ENCODE measurements at places on chromosomes 12 and 14.
A peak's percentile ranks its signal among the peaks of the same experiment; 100 is the strongest.

- peak; percentile 13 for DNase-seq
Measured at GRCh38 chr12:105083551-105084105, 630 bp downstream of the ALDH1L2 start.

DNA sequence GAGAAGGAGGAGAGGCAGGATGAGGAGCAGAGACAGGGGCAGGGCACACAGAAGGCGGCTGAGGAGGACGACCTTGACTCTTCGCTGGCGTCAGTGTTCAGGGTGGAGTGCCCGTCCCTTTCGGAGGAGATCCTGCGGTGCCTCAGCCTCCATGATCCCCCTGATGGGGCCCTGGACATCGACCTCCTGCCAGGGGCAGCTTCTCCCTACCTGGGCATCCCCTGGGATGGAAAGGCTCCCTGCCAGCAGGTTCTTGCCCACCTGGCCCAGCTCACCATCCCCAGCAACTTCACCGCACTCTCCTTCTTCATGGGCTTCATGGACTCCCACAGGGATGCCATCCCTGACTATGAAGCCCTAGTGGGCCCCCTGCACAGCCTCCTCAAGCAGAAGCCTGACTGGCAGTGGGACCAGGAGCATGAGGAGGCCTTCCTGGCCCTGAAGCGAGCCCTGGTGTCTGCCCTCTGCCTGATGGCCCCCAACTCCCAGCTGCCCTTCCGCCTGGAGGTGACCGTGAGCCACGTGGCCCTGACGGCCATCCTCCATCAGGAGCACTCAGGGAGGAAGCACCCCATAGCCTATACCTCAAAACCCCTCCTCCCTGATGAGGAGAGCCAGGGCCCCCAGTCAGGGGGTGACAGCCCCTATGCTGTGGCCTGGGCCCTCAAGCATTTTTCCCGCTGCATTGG, 14.6 kb downstream of the CBLN3 start:
- no peak for DNase-seq

GRCh38 chr12:132023658-132024057, 73.9 kb downstream of the EP400 start:
- DNase-seq: no peak

- no peak for DNase-seq
Measured at GRCh38 chr14:65940056-65940735, 527.7 kb downstream of the FUT8 start.

DNA sequence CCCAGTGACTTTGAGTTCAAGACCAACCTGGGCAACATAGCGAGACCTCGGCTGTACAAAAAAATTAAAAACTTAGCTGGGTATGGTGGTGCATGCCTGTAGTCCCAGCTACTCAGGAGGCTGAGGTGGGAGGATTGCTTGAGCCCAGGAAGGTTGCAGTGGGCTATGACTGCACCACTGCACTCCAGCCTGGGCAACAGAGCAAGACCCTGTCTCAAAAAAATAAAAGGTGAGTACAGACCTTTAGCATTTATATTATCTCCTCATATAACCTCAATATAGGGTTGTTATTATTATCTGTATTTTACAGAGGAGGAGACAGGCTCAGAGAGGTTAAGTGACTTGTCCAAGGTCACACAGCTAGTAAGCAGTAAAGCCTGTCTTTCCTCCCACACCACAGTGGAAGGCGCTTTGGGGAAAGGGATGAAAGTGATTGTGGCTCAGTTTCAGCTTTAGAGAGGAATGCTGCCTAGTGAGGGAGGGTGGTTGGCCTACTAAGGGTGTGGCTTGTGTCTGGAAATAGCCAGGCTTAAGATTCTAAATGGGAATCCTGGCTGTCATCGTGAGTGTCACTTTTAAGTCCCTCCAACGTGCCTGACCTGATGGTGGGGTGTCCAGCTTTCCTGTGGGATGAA, 7.2 kb downstream of the TPCN1 start:
- DNase-seq: no peak

- DNase-seq: no peak
Measured at GRCh38 chr12:96294831-96295230, 100.7 kb downstream of the ELK3 start.

DNA sequence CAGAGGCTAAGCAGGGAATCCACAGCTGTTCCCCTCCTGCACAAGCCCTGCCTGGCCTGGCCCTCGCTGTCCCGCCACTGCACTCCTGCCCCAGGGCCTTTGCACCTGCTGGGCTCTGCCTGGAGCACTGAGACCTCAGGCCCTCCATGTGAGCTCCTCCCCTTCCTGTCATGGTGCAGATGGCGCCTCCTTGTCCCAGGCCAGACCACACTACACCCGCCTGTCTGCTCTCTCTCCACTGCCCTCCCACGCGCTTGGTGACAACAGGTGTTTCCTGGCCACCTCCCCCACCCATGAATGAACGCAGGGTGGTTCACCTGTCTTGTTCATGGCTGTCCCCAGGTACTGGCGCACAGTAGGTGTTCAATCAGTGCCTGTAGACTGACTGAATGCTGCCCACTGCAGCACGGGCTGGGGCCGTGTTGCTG, 82.9 kb downstream of the NCOR2 start:
- peak; percentile 24 for DNase-seq

DNA sequence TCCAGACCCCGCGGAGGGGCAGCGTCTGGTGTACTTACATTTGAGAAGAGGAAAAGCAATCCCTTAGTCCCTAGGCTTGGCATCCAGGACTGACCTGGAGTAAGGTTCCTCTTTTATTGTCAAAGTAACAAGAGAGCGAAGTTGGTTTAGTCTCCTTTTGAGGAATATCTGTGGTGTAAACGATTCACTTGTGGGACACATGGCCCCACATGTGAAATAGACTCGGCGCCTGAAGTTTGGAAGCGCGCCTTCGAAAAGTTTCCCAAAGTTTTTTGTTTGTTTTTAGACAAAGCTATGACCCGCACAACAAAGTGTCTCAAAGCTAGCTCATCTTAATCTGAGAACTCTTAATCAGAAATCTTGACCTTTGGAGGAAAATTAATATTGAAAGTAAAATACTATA, 744 bp downstream of the STYX start:
- DNase-seq: no peak

GRCh38 chr14:103908580-103908979, 19.7 kb upstream of the TDRD9 start:
- no peak for DNase-seq

DNA sequence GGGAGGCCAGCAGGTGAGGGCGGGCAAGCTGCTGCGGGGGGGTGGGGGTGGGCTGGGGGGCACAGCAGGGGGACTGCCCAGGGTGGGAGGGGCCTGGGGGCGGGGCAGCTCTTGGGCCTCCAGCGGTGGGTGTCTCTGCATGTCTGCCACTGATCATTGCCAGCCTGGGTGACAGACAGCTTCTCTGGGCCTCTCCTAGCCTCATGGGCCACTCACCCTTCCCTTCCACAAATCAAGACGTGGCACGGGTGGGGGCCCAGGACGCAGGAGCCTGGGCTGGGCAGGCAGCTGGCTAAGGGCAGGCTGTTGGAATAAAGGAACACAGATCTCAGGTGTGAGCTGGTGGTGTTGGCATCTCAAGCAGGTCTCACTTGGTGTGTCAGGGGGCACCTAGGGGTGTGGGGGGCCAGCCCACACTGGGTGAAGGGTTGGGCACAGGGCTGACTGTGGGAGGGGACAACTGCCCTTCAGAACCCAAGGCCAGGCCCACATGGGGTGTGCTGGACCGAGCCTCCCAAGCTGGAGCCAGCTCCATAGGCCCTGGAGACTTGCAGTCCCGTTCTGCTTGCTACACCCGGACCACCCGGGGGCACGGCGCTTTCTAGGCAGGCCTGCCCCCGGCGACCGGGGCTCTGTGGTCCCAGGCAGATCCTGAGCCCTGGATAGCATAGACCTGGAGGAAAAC, 3.0 kb downstream of the TEDC1 start:
- DNase-seq: no peak

DNA sequence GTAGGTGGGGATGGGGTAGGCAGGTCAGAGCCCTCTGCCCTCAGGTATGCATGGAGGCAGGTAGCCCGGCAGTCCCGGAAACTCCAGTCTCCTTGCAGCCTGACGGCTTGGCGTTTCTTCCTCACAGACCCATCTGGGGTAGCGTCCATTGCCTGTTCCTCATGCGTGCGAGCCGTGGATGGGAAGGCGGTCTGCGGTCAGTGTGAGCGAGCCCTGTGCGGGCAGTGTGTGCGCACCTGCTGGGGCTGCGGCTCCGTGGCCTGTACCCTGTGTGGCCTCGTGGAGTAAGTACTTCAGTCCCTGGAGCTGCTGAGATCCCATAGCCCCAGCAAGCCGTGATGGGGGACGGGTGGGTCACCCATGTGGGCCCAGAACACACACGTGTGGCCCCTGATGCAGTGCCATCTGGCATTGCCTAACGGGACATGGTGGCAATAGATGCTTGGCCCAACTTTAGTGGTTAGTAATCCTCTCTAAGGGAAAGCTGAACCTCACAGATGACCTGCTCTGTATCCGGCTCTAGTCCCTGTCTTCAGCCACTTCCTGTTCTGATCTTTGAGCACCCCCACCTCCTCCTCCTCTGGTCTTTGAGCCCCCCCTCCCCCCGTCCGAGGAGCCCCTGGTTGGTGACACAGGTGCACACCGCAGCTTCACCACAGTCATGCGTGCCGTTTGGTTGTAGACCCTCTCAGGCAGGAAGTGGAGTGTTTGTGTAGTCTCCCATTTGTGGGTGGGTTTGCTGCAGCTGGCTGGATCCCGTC, 3.7 kb downstream of the SIVA1 start:
- DNase-seq: no peak

- DNase-seq: no peak
Measured at GRCh38 chr12:110679201-110679600, 9.7 kb downstream of the HVCN1 start.

GRCh38 chr12:85350356-85350755, 70.3 kb downstream of the ALX1 start:
- DNase-seq: no peak

GRCh38 chr12:53951577-53952334, 2.9 kb upstream of the HOXC12 start:
- DNase-seq: no peak

DNA sequence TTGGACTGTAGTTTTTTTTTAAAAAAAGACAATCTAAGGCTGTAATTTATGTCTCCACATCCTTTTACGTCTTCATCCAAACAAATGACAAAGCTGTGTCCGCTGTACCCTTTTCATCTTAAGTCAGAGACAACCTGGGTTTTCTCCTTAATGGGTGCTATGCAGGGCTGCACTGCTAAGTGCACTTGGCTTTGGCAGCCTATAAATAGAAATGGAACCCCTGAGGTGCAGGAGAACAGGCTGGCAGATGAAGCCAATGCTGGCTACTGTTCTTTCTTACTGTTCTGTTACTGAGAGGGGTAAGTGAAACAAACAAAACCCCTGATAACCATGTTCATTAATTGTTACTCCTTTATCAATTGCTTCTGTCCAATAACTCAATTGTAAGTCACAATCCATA, 47.1 kb upstream of the KICS2 start:
- DNase-seq: no peak

DNA sequence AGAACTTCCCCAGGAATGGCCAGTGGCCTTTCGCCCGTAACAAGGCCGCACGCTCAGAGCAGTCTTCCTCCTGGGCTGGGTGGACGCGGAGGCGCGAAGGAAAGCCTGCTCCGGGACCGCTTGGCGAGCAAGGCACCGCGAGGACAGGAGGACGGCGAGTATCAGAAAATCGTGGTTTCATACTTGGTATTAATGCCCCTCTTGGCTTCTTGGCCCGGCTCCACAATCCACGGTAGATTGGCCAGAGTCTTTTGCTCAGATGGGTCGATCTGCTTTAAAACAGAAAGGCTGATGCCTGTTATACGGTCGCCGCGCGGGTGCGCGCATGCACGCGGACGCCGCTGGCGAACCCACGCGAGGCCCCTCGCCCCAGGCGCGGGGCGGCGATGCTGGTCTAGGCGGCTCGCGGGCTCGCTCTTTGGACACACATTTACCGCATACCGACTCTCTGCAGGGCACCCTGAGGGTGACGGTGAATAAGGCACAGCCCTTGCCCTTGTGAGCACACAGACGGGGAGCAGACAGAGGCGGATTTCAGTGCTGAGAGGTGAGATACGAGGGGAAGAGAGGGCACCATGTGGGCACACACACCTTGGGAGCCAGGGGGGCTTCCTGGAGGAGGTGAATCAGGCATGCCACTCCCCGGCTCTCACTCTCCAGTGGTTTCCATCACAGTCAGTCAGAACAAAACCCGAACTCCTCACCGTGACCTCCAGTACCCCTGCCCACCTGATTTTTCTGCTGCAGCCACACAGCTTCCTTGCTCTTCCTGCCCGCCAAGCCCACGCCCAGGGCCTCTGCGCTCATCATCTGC, 100.7 kb downstream of the APAF1 start:
- peak; percentile 37 for DNase-seq

DNA sequence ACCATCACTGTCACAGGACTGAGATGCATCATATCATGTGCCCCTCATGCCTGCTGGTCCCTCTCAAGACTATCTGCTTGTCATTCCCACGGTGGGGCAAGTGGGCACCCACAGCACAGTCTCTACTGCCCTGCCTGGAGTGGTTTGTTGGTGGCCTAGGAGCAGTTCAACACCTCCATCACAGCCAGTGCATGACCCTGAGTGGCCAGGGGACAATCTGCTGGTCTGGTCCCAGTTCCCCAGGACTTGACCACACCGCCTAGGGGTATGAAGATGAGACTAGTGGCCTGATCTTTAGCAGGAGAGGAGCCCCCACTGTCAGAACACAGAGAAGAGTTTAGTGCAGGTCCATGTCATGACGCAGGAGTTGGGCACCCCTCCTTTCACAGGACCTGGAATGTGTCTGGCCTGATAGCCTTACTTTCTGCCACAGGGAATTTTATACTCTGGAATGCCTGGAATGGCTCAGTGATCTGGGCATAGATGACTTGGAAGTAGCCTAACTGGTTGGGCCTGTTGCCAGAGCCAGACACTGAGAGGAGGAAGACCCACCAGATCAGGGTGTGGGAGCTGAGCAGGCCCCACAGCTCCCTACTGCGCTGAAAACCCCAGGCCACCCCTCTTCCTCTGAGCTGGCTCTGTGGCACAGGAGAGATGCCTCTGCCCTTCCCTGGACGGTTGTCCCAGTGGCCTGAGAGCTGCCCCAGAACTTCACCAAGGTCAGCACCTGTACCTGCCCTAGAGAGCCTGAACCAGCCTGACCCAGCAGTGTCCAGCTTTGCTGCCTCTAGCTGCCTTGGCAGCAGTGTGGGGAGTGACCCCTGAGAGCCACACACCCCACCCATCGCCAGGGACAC, 83.3 kb downstream of the PUS7L start:
- DNase-seq: no peak

DNA sequence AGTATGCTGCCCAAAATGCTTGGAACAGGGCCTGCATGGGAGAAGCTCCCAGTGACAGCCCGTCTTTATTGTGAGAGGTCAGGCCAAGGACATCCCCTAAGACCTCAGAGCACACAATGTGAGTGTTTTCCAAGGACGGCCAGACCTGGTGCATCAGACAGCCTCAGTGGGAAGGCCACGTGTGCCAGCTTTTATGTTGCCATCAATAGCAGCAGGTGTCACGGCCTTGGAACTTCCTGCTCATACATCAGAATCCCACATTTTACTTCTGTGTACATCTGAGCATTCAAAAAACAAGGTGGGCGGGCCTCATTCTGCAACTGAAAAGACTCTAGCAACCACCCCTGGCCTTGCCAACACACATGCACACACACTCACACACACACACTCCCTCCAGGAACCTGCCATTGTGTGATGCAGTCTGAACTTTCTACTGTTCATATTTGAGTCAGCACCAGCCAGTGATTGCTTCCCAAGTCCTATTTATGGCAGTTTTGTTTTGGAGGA, 753.1 kb upstream of the TBX3 start:
- DNase-seq: no peak
